ENCODE measurements at places on chromosomes 2 and 18.
A peak's percentile ranks its signal among the peaks of the same experiment; 100 is the strongest.

DNA sequence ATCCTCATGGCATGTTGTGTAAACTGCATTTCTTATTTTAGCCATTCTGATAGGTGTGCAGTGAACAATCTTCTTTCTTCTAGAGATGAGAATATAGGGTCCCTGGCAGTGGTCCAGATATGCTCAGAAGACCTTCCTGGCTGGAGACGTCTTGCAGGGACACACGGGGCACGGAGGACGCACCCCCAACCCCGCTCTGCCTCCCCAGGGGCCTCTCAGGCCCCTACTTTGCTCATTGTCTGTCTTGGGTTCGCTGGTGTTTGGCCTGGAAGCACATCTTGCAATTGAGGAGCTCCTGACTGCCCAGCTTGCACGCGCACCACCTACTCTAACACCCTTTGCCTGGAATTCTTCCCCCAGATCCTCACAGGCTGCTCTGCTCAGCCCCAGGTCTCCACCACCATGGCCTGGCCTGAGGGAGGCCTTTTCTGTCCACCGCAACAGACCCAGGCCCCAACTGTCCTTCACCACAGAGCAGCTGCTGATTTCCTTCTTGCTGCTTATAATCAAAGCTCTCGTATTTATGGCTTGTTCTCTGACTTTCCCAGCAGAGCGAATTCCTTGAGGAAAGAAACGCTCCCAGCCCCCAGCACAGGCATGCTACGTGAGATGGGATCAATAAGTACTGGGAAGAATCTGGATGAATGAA, 295.9 kb upstream of the HDAC4 start:
- DNase-seq: no peak

DNA sequence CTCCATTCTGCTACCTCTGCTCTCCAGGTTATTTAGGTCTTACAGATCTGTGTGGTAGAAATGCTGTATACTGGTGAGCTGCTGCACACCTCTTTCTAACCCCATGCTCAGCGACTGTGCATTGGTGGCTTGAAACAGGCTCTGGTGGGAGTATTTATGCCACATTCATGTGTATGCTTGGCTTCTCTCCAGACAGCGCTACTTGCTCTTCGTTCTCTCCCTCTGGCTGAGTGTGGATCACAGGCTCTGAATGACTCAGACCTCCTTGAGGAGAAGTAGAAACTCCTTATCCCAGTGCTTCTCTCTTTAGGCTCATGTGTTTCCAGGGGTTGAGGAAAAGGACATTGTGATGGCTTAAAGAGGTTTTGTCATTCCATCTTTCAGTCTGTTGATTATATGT, 54.9 kb downstream of the FHOD3 start:
- peak; percentile 13 for DNase-seq

- no peak for DNase-seq
These were observed 141.5 kb upstream of the HAAO start for GRCh38 chr2:42933824-42934254.

- no peak for DNase-seq
These were observed 37.3 kb upstream of the ACAA2 start for GRCh38 chr18:49850636-49851035.

DNA sequence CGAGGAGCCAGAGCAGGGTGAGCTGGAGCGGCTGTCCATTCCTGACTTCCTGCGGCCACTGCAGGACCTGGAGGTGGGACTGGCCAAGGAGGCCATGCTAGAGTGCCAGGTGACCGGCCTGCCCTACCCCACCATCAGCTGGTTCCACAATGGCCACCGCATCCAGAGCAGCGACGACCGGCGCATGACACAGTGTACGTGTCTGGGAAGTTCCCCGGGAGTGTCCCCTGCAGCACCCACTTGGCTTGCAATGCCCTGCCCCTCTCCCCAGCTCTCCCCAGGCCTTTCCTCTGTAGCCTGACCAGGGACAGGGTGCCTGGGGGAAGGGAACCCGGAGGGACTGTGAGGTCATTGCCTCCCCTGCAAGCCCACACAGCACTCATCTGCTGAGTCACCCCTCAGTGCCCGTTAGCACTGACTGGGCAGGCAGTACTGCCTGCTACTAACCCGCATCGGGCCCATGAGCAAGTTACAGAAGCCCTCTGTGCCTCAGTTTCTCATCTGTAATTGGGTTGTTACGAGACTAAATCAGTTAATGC, 29.4 kb upstream of the GMPPA start:
- peak; percentile 74 for DNase-seq

DNA sequence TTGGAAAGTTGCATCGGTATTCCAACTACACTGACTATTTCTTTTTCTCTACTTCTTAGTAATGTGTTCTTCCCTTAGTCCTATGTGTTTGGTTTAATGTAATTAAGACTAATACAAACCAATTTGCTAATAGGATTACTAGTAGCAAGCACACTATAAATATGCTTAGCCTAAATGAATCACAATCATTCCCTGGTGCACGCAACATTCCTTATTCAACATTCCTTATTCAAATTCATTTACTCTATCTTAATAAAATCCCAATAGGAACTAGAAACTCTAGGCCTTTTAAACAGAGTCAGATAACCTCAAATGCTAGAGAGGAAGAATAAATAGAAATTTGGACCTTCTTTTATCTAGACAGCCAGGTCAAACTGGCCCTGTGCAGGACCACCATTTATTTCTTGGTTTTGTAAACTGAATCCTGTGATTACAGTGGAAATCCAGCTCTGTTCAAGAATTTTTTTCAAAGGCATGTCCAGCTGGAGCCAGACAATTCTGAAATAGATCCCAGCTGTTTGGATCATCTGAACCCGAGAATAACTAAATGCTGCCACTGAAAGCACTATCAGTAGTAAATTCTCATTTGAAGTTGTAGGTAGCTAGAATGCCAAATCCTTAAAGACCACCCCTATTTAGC, 103.1 kb downstream of the PPP1R1C start:
- no peak for DNase-seq

Data from urothelium cell line (cell line).